ENCODE measurements at places on chromosomes 1 and 21. TPM values are rescaled to one million over a fixed set of nuclear protein-coding genes. Genes with fewer than 3 reads are reported as not detected.

GRCh38 chr1:229938551-229938950 lies 128.5 kb upstream of the GALNT2 start:
- no peak for DNase-seq

DNA sequence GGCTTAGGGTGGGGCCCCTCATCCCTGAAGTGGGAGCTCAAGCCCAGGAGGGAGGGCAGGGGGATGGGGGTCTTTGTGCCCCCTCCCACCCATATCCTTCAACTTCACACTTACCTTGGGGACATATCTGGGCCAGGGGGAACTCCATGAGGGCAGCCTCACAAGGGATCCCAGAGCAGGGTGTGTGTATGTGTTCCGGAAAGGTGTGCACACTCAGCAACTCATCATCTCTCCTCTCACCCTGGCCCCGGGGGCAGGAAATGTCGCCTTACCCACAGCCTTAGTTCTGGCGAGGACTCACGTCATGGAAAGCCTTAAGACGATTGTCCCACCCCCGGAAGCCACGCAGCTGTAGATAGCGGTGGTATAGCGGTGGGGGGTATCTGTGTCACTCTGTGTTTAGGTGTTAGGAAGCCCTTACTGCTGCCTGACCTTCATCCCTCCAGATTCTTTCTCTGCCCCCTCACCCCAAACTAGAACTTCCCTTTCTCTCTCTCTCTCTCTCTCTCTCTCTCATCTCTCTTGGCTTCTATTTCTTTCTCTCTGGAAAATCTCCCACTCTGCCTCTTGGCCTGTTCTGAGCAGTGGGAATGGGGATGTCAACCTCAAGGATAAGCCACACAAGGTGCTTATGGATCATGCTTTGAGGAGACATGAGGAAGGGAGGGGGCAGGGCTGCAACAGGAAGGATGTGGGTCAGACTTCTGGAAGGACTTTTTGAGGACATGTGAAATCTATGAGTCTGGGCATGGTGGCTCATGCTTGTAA lies at the start of gene SH2D2A:
SH2D2A (minus strand) TSS at position 288 of the 768 bp plus-strand sequence; CDS start at position 148, 140 bp downstream.
- no peak for DNase-seq

- no peak for DNase-seq
These were observed 13.6 kb upstream of the OR2B11 start for GRCh38 chr1:247471445-247472016.

DNA sequence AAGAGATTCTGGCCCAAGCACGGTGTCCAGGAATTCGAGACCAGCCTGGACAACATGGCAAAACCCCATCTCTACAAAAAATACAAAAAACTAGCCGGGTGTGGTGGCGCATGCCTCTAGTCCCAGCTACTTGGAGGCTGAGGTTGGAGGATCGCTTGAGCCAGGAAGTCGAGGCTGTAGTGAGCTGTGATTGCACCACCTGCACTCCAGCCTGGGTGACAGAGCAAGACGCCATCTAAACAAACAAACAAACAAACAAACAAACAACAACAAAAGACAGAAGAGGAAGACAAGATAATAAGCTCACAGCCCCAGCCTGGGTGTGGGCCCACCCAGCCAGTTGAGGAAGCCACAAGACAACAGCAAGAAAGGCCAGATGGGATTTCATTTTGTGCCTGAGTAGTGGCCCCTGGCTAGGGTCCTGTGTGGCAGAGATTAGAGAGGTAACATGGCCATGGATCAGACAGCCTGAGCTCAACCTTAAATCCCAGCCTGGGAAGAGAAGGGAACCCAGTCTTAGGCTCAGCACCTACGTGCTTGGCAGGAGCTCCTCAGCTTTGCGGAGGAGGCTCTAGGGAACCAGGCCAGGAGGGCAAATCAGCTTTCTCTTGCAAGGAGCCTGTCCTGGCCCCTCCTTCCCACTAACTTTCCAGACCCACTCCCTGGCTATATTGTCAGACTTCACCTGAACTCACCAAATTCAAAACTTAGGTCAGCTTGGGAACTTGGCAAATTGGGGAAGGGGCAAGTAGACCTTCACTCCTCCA lies 4.9 kb upstream of the BEST4 start:
- DNase-seq = no peak

GRCh38 chr1:8078176-8078671 lies 52.1 kb upstream of the ERRFI1 start:
- DNase-seq = no peak

DNA sequence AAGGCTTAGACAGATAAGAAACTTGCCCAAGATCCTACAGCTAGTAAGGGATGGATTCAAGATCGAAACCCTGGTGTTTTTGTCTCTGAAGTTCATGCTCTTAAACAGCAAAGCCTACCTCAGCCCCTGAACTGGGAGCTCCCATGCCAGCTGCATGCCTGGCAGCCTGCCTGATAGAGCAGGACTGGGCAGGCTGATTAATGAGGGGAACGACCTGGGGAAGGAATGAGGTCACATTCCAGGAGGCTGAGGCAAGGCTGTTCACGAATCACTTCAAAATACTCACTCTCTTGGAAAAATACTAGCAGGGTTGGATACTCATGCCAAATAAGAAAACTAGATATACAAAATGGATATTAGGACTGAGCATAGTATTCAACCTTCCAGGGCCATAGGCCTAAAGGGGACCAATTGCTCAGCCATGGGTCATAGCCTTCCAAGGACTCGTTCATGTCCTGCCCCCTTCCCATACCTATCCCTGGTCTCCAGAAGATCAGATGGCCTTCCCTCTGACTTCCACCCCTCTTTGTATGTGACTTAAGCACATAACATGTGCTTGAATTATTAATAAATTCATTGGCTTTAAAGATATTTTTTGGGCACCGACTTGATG lies 15.6 kb upstream of the TACSTD2 start:
- peak; percentile 95 for DNase-seq

DNA sequence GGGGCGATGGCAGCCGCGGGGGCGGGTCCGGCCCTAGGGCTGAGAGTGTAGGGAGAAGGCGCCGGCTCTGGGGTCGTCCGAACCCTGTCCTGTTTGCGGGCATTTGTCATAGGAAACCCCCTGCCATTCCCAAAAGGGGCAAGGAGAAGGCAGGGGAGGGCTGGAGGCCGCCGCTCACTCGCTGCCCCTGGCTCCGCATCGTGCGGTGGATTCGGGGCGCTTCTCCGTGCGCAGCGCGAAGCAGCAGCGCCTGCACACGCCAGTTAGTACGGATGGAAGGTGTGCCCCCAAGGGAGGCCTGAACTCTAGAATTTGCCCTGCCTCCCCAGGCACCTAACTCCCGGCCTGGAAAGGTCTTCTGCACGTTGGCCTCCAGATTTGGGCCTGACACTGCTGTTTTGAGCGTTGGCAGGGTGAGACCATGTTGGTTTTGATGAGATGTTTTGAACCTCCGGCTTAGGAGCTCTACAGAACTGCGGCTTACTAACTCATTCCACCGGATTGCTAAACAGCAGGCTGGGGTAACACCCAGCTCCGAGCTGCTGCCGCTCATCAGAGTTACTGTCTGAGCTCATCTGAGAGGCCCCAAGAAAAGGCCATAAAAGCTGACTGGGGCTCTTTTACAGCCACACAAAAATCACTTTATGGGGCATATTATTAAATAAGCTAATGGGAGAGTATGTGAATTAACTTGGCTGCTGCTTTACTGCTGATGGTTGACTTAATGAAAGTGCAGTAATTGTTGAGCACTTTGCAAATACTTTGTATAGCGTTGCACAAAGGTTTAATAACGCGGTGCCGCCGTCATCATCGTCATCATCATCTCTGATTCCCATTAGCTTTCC lies 987 bp downstream of the GPR137B start:
- peak; percentile 52 for DNase-seq

DNA sequence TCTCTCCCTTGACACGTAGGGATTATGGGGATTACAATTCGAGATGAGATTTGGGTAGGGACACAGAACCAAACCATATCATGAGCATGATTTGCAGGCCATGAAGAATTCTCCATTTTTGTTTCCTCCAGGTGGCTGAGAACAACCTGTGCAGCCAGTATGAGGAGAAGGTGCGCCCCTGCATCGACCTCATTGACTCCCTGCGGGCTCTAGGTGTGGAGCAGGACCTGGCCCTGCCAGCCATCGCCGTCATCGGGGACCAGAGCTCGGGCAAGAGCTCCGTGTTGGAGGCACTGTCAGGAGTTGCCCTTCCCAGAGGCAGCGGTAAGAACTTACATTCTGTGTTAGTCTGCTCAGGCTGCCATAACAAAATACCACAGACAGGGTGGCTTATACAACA lies 9.7 kb downstream of the MX1 start:
- DNase-seq = no peak

DNA sequence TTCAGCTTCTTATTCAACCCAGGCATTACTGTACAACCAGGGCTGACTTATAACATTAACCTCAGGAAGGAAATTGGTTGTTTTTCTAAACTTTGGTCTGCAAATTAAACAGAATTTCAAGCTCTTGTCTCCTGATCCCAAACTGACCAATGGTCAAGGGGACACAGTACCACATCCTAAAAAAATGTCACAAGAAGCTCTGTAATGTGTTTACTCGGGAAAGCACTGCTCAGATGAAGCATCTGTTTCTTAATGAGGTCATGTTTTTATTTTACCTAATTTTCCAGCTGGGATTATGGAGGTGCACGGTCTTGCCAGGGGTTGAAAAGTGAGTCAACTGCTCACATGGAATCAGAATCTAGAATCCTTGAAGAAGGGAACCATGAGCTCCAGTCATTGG lies 18.7 kb downstream of the ADAMTS5 start:
- DNase-seq = no peak

DNA sequence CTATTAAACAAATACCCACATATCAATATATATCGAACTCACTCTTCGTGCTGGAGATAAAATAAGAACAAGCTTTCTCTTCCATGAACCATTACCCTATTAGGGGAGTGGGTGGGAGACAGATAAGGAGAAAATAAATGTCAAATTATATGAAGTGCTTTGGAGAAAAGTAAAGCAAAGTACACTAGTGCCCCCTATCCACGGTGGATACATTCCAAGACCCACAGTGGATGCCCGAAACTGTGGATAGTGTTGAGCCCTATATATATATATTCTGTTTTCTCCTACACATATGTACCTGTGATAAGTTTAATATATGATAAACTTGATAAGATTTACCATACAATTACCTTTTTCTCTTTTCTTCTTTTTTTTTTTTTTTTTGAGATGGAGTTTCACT lies 54.6 kb downstream of the FH start:
- no peak for DNase-seq

DNA sequence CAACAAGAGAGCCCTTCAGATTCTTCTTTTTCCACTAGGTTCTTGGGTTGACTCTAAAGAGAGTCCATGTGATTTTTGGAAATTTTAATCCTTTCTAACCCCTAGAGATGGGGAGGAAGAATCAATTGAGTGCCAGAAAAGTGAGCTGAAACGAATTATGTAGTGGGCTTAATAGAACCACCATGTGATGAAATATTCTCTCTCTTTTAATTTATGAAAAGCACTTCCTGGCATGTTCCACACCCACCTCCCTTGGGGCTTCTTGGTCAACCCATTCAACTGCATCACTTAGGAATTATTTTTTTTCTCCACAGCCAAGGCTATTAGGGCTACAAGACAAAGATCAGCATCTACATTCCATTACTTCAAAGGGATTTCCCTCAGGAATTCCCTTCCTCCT lies 79.6 kb downstream of the ZC3H11B start:
- no peak for DNase-seq

GRCh38 chr1:71049951-71050598 lies 2.5 kb upstream of the PTGER3 start:
- no peak for DNase-seq

- DNase-seq = no peak
These were observed 317.7 kb upstream of the ESRRG start for GRCh38 chr1:217040711-217041455.

GRCh38 chr1:182069028-182069466 lies 7.5 kb upstream of the ZNF648 start:
- DNase-seq = peak; percentile 81

GRCh38 chr1:213973129-213973528 lies 14.6 kb upstream of the PROX1 start:
- no peak for DNase-seq

DNA sequence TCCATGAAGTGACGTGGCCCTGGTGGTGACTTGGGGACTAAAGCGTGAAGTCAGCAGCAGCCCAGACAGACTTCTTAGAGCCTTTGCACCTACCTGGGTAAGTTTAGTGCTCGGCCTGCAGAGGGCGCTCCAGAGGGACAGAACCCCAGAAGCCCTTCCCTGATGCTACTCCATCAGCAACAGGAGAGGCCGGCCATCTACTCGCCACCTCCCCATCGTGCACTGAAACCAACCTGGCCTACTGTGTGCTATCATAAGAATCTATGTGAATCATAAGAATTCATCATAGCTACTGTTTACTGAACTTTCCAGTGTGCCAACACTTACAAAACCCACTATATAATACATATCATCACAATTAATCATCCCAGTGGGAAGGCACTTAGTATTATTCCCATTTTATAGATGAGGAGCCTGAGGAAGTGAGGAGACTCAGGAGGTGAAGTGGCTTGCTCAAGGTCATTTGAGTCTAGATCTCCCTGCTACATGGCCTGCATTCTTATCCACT lies 7.9 kb upstream of the EDN2 start:
- no peak for DNase-seq

- no peak for DNase-seq
These were observed 25.0 kb upstream of the CHRM3 start for GRCh38 chr1:239361403-239361802.

GRCh38 chr1:159211331-159212136 lies 6.9 kb downstream of the ACKR1 start:
- no peak for DNase-seq

DNA sequence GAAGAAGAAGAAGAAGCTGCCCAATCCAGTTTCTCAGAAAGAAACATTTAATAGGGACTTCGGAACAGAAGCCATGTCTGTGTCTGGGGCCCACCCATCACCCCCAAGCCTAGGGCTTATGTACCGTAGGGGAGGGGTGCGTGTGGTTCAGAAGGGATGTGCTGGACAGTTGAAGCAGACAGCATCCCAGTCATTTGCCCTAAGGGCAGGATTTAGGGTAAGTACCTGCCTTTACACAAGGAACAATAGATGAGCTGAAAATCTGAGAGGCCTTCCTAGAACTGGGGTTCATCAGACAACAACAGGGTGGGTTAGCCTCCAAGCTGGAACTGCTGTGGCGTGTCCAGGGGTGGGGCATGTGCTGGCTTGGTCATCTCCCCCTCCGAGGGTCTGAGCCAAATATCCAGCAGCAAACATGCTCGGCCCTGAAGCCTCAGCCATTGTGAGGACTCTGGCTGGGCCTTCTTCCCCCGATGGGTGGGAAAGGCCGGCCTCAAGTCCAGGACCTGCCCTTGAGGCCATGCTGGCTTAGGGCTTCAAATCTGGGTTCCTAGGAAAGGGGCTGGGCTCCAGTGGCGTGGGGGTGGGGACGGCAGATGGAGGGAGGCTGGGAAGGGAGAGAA lies 12.1 kb downstream of the CSTB start:
- no peak for DNase-seq

Gene WNT9A
- 3.1 TPM for total RNA-seq

Gene CYP4Z1
- 0.22 TPM for total RNA-seq

Gene GCSAML
- 1.8 TPM for total RNA-seq

Gene SPATA46
- not detected for total RNA-seq

Gene CFH
- 99.3 TPM for total RNA-seq

Gene SYNC
- total RNA-seq = 5.5 TPM

Gene CACNA1S
- not detected for total RNA-seq

Gene NLRP3
- total RNA-seq = 4.0 TPM

Gene CDK11A
- total RNA-seq = 37.3 TPM

Gene KIF21B
- total RNA-seq = 5.6 TPM

Gene IKBKE
- 14.5 TPM for total RNA-seq

Gene SLC16A4
- total RNA-seq = 53.1 TPM

Gene ZNF695
- 0.44 TPM for total RNA-seq
